ENCODE measurements at places on chromosomes 5 and 9. TPM values are rescaled to one million over a fixed set of nuclear protein-coding genes. Genes with fewer than 3 reads are reported as not detected.

DNA sequence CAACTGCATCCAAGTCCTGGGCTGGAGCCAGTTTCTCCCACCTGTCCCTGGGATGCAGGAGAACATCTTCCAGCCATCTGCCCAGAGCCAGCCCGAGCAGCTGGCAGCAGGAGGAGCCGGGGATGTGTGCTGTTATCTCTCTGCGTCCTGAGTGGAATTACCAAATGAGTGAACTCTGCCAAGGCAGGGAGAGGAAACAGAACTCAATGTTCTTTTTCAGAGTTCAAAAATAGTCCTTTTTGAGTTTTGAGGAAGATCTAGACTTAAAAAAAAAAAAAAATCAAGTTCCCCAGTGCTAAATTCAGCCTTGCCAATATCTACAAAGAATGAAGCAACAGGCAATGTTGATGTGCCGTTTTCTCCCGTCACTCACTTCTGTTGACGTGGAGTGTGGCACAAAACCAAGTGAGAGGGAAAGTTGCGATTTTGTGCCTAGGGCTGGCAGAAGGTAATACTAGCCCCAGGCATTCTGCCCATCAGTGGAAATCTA lies 56.2 kb downstream of the TMOD1 start:
- no peak overlapping the region for H3K27ac ChIP-seq
- no peaks in the 10 kb centered on the region for H3K4me1 ChIP-seq
- no peak overlapping the region for H3K4me3 ChIP-seq
- no peaks in the 10 kb centered on the region for H3K36me3 ChIP-seq

DNA sequence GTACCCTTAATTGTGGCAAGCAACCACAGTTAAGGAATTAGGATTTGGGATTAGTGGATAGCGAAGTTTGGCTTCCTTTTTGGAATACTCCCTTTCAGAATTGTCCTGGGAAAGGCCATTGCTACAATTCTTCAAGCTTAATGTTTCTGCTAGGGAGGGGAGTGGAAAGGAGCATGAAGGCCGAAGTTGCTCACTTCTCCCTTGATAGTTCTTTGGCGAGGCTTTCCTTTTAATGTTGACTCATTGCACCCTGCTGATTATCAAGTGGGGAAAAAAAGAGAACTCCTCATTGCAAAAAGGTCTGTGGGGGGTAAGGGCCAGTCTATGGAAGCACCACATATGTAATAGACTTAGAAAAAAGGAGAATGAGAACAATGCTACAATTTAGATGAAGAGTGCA lies 30.7 kb downstream of the GRIN3A start:
- H3K4me1 ChIP-seq = no peaks in the 10 kb centered on the region
- H3K4me3 ChIP-seq = no peak overlapping the region
- peaks cover 11% of the 10 kb centered on the region for H3K27me3 ChIP-seq
- DNase-seq = no peak
- H3K27ac ChIP-seq = no peak overlapping the region
- H3K36me3 ChIP-seq = no peaks in the 10 kb centered on the region

The RIGI gene
- 6.3 TPM for total RNA-seq

The SLC4A9 gene
- not detected for total RNA-seq

GRCh38 chr5:94969174-94969573 lies 315.7 kb downstream of the MCTP1 start:
- H3K27ac ChIP-seq = no peak overlapping the region
- no peaks in the 10 kb centered on the region for H3K36me3 ChIP-seq

- H3K27ac ChIP-seq = peak overlapping the region; percentile 61
- DNase-seq = peak; percentile 66
- H3K4me1 ChIP-seq = peaks cover 19% of the 10 kb centered on the region
- H3K27me3 ChIP-seq = no peaks in the 10 kb centered on the region
- no peaks in the 10 kb centered on the region for H3K36me3 ChIP-seq
- no peak overlapping the region for H3K4me3 ChIP-seq
Measured at GRCh38 chr9:91186632-91187108, 175.0 kb downstream of the AUH start.

DNA sequence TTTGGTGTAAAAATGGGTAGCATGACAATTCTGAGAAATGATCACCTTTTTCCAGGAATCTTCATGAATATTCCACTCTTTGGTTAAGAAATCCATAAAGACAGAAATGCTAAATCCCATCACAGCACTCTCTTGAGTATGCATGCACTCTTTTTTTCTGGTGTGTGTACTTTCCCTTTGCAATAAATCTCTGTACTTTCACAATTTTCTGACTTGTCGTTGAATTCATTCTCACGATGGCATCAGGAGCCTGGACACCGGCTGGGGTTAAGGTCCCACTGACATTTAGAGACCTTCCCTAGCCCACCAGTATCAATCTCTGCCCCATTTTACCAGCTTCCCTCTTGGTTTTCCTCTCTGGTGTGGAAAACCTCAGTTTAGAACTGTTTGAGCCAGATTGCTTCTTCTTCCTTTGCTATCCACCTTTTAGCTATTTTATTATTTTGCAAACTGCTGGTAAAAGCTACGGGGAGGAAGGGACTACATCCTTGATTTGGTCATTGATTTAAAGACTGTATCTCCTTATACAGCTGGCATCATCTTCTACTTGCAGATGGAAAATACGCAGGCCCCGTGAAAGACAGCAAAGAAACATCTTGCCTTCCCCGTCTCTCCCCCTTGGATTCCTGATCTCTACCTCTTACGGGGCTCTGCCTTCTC lies 59.9 kb upstream of the ZFR start:
- no peak for DNase-seq
- no peak overlapping the region for H3K4me3 ChIP-seq
- no peaks in the 10 kb centered on the region for H3K27me3 ChIP-seq
- peaks cover 54% of the 10 kb centered on the region for H3K4me1 ChIP-seq
- H3K27ac ChIP-seq = peak overlapping the region; percentile 35
- no peaks in the 10 kb centered on the region for H3K36me3 ChIP-seq

The GPRIN1 gene
- total RNA-seq = 15.6 TPM

DNA sequence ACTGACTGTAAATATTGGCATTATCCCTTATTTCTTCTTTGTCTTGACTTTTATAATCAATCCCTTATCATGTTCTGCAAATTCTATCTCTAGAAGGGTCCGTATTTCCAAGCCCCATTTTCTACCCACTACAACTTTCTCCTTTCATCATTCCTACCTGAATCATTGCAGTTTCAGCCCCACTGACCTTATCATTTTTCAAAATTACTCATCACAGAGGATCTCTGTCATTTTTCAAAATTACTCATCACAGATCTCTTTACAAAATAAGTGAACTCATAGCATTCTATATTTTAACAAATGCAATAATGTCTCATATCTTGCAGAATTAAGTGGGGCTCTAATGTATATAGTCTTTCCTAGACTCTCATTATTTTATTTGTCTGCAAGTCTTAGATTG lies 256.9 kb upstream of the COX7C start:
- no peak overlapping the region for H3K27ac ChIP-seq
- H3K4me3 ChIP-seq = no peak overlapping the region
- DNase-seq = no peak

DNA sequence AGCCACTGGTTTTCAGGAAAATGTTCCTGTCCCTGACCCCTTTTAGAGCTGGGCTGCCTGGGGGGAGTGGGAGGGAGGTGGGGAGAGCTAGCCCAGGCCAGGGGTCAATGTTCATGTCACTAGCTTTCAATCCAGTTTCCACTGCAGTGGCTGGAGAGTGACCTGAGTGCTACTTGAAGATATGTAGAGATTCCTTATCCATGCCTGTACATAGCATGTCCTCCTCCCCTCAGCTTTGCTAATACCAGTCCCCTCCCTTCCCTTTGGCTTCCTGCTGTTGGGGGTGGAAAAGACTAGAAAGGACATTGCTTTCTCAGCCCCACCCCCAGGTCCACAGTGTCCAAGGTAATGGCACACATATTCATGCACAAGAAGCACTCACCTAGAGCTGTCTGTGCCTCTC lies 7.8 kb downstream of the DNAJB5 start:
- peaks cover 4% of the 10 kb centered on the region for H3K4me1 ChIP-seq
- H3K4me3 ChIP-seq = no peak overlapping the region
- no peaks in the 10 kb centered on the region for H3K36me3 ChIP-seq
- H3K27me3 ChIP-seq = no peaks in the 10 kb centered on the region

- 0 out of 2 replicates have a peak, but pooled peaks cover 5% of the 10 kb centered on the region for H3K27me3 ChIP-seq
- H3K4me1 ChIP-seq = no peaks in the 10 kb centered on the region
- H3K27ac ChIP-seq = no peak overlapping the region
- H3K36me3 ChIP-seq = no peaks in the 10 kb centered on the region
- DNase-seq = no peak
- no peak overlapping the region for H3K4me3 ChIP-seq
Measured at GRCh38 chr5:76175821-76176403, 92.7 kb downstream of the SV2C start.

- peaks cover 2% of the 10 kb centered on the region for H3K27me3 ChIP-seq
- no peak overlapping the region for H3K4me3 ChIP-seq
- no peak overlapping the region for H3K27ac ChIP-seq
- H3K4me1 ChIP-seq = no peaks in the 10 kb centered on the region
- no peak for DNase-seq
Measured at GRCh38 chr5:180119031-180119902, 47.7 kb upstream of the RNF130 start.

The PCDHB4 gene
- total RNA-seq = not detected

DNA sequence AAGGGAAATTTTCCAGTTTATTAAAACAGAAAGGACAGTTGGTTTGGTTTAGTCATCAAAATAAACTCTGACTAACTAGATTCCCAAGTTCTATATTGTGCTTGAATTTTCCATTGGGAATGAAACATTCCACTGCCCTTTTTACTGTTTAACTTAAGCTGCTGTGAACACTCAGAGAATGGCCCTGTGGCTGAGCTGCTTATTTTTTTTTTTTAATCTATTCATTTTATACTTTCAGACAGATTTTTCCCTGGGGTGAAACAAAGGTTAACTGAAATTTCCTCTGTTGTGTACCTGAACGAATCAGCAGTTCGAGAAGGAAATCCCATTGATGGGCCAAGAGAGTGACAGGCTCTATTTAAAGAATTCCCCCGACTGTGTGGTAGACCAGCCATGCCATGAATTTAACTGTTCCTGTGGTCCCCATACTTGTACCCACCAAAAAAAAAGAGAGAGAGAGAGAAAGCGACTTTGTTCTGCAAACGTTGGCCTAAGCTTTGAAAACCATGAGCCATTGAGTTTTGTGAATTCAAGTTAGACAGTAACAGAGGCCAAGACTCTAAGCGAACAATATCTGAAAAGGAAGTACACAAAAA lies 138.7 kb upstream of the GRHPR start:
- peak overlapping the region; percentile 79 for H3K27ac ChIP-seq
- H3K27me3 ChIP-seq = no peaks in the 10 kb centered on the region
- H3K36me3 ChIP-seq = no peaks in the 10 kb centered on the region
- peak; percentile 80 for DNase-seq

The CCDC187 gene
- total RNA-seq = not detected

DNA sequence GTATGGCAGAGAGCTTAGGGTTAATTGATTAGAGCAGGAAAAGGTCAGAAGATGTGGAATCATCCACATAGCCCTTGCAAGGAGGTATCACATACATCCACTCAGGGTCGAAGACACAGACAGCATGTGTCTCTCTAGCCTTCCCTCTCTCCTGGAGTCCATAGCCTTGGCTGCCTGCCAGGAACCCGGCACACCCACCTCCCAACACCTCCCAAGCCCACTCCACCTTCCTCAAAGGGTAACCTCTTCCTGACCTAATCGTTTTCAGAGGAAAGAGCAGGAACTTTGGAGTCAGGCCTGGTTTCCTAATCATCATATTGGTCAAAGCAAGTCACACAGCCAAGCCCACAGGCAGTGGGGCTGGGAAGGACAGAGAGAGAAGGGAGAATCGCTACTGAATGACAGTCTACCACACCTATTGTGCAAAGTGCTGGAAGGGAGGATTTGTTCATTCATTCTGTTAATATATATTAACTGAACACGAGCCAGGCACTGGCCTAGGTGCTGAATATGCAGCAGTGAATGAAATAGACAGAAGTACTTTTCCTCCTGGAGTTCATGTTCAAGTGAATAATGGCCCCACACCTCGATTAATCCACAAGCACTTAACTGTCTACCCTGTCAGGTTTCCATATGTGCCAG lies 107.8 kb downstream of the KCNIP1 start:
- H3K27ac ChIP-seq = no peak overlapping the region
- DNase-seq = no peak
- H3K4me1 ChIP-seq = peaks cover 19% of the 10 kb centered on the region
- no peak overlapping the region for H3K4me3 ChIP-seq
- H3K27me3 ChIP-seq = no peaks in the 10 kb centered on the region
- no peaks in the 10 kb centered on the region for H3K36me3 ChIP-seq

- H3K4me3 ChIP-seq = no peak overlapping the region
- H3K27me3 ChIP-seq = no peaks in the 10 kb centered on the region
- no peaks in the 10 kb centered on the region for H3K36me3 ChIP-seq
- H3K4me1 ChIP-seq = no peaks in the 10 kb centered on the region
- no peak for DNase-seq
Measured at GRCh38 chr9:19629488-19629887, 159.3 kb downstream of the SLC24A2 start.

DNA sequence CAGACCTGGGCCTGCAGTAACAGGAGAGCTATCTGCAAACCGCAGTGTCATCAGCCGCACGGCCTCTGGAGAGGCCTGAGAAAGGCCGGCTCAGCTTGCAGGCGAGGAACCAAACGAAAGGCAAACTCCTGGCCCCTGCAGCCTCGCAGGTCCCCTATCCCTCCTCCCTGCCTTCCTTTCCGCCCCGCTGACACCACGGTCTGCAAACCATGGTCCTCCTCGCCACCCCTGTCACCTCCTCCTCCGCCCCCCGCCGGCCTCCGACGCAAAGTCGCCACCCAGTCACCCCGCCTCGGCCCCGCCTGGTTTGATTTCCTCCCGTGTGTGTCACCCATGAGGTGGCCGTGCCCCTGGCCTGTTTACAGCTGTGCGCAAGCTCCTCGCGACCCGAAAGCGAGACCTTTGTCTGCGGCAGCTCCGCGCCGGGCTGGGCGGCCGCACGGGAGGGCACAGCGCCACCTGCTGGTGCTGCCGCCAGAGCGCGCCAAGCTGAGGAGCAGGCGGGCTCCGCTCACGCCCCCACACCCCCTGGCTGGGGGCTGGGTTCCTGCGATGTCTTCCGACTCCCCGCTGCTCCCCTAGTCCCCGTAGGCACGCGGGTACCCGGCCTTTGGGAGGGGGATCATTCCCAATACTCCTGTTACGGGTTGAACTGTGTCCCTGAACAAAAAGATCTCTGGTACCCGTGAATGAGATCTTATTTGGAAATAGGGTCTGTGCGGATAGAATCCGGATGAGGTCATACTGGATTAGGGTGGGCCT lies 19.4 kb downstream of the GBGT1 start:
- H3K36me3 ChIP-seq = no peaks in the 10 kb centered on the region
- H3K27ac ChIP-seq = no peak overlapping the region
- H3K4me3 ChIP-seq = peak overlapping the region; percentile 15

- peak; percentile 73 for DNase-seq
- no peak overlapping the region for H3K4me3 ChIP-seq
- H3K27me3 ChIP-seq = no peaks in the 10 kb centered on the region
- H3K4me1 ChIP-seq = peaks cover 12% of the 10 kb centered on the region
- no peak overlapping the region for H3K27ac ChIP-seq
- H3K36me3 ChIP-seq = no peaks in the 10 kb centered on the region
Measured at GRCh38 chr5:171367424-171368370, 20.0 kb upstream of the NPM1 start.

- H3K36me3 ChIP-seq = no peaks in the 10 kb centered on the region
- H3K27me3 ChIP-seq = no peaks in the 10 kb centered on the region
- no peak overlapping the region for H3K4me3 ChIP-seq
- DNase-seq = no peak
- H3K4me1 ChIP-seq = no peaks in the 10 kb centered on the region
Measured at GRCh38 chr9:2271426-2271825, 256.3 kb downstream of the SMARCA2 start.
